Hindlimb muscle (tissue), 1 donor: ENCODE measurements at places on chromosomes 3 and 15. TPM values are rescaled to one million over a fixed set of nuclear protein-coding genes. Genes with fewer than 3 reads are reported as not detected.

GRCh38 chr15:40312370-40313158, 4.8 kb upstream of the PLCB2 start:
- no peak for DNase-seq

- no peak for DNase-seq
These were observed 30.6 kb downstream of the ACAD9 start for GRCh38 chr3:128910006-128910405.

DNA sequence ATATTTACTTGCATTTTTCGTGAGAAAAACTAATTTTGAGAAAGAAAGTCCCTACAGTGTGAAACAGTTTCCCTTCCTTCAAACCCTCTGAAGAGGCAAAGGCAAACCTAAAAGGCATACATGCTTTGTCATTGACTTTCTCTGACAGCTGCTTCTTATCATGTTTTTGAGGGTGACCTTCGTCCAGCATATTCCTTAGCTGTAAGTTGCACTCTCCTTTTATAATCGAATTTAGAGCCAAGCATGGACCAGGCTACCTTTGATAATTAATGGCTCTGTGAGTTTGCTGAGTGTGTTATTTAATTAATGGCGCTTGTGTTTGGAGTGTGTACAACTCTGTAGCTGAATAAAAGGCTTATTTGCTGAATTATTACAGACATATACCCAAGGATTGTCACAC, 684.2 kb upstream of the CFAP20DC start:
- DNase-seq = no peak

- DNase-seq = no peak
These were observed 66.3 kb downstream of the RTP4 start for GRCh38 chr3:187434524-187434923.

DNA sequence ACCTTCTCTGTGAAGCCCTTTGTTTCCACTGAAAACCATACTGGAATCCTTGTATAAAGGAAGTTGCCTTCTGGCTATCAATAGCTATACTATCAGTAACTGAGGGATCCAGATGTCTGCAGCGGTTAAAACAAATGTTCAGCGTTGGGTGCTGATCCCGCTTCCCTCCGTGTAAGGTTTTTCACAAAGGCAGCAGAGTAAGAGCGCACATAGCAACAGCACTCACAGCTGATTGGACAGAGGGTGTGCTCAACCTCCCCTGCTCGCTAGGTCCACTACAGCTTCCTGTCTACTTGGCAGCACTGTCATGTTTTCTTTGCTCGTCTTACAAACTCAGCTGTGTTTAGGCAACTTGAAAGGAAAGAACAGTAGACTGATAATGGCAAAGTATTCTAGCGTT, 27.3 kb downstream of the ATOSA start:
- DNase-seq = peak; percentile 86

- DNase-seq = no peak
These were observed 124.8 kb upstream of the ATP11B start for GRCh38 chr3:182668541-182668940.

Gene SLC6A20
- 0.15 TPM for polyA plus RNA-seq

Gene GRM2
- 0.43 TPM for polyA plus RNA-seq
